ENCODE measurements at places on chromosomes 4 and X.
A peak's percentile ranks its signal among the peaks of the same experiment; 100 is the strongest.

DNA sequence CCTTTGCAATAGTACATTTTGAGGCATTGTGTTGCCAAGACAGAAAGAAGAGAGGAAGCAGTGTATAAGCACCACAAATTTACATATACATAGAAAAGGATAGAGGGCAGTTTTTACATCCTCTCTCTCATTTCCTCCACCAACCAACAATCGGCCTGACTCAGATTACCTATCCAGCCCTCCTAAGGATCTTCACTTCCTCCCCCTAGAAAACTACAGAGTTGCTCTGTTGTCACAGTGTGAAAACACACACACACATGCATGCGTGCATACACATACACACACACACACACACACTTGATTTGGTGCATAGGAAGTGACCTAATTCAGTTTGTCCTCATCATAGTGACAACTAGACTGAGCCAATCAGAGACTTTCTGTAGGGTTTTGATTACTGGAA lies 98.8 kb upstream of the SPRY1 start:
- DNase-seq = no peak

DNA sequence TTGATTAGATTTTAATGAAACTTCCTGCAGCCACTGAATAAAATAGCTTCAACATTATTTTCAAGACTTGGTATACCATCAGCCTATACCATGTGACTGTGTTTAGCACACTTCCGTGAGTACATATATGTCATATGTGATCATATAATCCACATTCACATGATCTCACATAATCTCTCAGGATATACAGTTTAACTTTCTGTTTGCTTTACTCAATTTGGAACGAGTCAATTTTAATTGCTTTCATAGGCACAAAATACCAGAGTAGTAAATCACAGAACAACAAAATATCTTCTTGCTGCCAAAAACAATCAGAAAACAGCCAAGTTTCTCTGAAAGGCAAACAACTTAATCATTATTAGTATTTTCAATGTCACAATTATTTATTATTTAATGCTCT lies 731.1 kb upstream of the DIAPH2 start:
- DNase-seq = no peak

GRCh38 chr4:77958897-77959296 lies 96.3 kb downstream of the MRPL1 start:
- DNase-seq = no peak

- no peak for DNase-seq
Measured at GRCh38 chrX:123450222-123450621, 266.1 kb downstream of the GRIA3 start.

DNA sequence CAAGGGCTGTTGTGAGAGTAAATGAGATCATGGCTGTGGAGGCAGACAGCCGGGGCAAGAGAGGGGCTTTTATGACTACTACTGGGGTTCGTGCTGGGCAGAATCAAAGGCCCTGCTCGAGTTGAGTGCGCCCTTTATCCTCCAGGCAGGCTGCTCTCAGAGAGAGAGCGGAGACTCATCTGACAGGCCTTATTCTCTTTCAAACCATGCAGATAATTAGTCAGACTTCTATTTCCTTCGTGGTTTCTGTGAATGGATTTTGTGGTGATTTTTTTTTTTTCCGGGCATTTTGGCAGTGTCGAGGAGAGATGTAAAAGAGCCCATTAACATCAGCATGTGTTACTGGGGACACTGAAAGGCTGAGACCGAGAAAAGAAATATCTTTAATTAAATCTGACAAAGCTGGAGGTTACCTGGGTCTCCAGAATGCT lies 73.6 kb downstream of the MED28 start:
- DNase-seq = no peak

DNA sequence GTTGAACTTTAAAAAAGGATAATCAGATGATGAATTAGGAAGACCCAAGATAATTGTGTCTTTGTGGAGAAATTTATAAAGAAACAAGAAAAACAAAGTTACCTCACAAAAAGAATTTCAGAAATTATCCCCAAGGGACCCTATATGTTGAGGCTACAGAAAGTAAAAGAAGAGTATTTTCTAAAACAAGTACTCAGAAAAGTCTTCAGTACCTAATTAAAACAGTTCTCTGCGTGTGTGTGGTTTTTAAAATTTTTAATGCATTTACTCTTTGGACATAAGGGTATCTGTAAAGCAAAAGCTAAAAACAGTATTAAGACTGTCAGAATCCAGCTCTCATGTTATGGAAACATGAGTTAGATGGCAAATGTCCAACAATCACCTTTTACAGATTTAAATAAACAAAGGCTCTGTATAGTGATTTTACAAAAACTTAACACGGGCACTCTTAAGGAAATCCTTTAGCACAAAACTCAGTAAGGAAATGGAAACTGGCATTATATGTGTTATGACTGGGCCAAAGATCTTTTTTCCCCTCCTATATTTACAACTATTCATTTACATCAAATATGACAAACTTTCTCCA lies 187.5 kb downstream of the NSUN7 start:
- no peak for DNase-seq

DNA sequence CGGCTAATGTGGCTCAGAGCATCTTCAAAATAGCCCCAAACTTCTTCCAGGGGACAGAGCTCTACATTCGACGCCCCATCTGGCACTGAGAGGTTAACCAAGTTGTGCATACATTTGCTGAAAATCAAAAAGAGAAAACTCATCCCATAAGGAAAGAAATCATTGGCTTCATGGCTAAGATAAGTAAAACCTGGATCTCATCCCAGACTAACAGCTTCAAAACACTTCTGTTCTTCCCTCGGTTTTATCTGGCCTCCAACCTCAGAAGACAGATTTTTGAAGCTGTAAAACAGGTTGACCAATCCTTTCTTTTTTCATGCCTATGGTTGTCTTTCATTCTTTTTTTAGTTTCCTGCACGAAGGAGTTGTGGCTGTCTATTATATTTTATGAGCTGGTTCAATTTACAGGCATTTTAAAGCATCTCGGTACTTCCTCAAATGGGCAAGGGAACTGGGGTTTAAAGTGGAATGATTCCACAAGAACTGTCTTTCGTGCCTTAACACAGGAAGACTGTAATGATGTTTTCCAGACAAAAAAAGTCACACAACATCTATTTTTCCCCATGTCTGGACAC lies 107.6 kb downstream of the DLG3 start:
- no peak for DNase-seq

DNA sequence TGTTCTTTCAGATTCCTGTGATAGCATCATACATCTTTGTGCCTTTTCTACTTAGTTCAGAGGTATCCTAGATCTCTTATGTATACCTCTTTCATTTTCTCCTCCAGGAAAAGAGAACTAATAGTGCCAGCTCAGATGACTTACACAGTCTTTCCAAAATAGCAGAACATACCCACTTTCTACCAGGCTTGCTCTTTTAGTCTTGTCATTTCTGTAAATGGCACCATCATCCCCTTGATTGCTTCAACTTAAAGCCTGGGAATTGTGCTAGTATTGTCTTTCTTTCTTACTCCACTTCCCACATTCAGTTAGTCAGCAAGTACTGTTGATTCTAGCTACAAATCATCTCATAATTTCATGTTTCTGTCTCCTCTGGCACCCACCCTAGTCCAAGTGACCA lies 5.1 kb downstream of the APEX2 start:
- no peak for DNase-seq

GRCh38 chr4:186294160-186294559 lies 28.2 kb downstream of the F11 start:
- no peak for DNase-seq

DNA sequence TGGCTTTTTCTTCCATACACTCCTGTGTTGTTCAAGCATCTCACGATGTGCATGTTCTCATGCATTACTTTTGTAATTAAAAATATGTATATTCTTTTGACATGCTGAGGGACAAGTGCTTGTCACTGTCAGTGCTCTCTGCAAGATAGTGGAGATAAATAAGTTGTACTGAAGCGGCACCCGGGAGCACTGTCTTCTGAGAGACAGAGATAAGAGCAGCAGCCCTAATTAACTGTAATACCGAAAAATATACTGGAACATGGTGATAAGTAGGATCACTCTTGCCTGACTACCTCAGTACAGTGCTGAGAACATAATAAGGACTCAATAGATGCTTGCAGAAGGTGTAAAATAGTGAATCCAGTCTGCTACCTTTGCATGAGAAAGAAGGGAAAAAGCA lies 9.4 kb upstream of the GPR173 start:
- DNase-seq = no peak

DNA sequence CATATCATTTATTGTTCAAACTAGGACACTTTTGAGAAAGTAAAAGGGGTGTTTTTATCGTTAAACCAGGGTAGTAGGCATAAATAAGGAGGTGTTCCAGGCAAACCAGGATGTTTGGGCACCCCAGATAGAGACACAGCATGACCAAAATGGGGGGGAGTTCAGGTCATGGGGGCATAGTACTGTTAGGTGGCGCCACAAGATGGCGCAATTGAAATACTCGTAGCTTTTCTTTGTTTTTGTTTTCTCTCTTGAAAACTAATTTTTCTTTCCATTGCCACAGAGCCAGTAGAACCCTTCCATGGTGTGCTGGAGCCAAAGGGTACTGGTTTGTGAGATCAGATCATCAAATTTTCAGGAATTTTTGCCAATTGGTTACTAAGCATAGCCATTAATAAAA lies 283.4 kb downstream of the BCOR start:
- DNase-seq = no peak

- no peak for DNase-seq
Measured at GRCh38 chr4:56648021-56648823, 32.9 kb downstream of the HOPX start.

GRCh38 chr4:89411539-89412309 lies 104.1 kb upstream of the GPRIN3 start:
- DNase-seq = no peak

DNA sequence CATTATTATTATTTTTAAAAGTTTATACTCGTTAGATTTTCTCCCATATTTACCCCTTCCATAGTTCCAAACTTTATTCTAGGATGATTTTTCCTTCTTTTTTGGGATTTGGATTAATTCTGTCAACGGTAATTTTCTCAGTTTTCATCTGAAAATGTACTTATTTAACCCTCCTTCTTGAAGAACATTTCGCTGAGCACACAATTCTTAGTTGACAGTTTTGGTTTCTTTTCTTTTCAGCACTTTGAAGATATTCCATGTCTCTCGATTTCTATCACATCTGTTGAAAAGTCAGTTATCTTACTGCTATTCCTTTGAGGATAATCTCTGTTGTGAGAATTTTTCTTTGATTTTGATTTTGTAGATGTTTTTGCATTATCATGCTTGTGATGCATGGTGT lies 85.2 kb downstream of the SCLT1 start:
- no peak for DNase-seq

- DNase-seq = no peak
Measured at GRCh38 chr4:122959981-122960610, 37.7 kb upstream of the NUDT6 start.

- DNase-seq = no peak
Measured at GRCh38 chr4:161260819-161261218, 903.0 kb downstream of the FSTL5 start.

DNA sequence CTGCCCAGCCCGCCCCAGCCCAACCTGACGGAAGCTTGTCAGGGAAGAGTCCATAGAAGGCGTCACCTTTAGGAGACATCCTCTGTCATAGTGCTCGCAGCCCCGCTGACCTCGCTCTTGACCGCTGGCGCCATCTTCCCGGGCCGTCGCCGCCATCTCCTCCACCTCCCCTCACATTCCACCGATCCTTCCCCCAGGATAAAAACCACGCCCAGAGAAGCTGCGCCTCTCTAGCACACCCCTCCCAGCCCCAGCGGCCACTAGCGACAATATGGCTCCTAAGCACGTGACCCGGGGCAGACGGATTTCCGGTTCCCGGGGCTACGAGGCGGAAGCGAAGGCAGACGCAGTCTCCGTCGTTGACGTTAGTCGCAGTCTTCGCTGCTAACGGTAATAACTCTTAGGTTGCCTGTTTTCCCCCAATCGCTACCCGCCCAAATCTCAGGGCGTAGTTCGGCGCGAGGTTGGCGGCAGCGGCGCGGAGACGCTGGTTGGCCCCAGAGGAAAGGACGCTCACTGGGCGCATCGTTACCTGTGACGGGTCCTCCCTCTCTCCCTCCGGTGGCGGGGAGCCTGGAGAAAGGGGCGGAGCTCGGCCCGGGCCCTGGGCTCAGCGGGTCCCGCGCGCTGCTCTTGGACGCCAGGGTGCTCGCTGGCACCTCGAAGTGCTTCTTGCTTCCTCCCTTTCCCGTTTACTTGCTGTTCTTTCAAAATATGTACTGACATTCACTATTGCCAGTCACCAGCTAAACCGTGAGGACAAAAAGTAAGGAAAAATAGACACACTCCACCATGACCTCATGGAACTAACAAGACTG lies at the start of the genes RCHY1 and THAP6:
TSS of gene RCHY1 (minus strand) at position 273 of the 818 bp plus-strand sequence. CDS start at position 156, 117 bp downstream.
TSS of gene THAP6 (plus strand) at position 343 of the 818 bp plus-strand sequence. CDS start 980 bp downstream, outside the sequence.
- peak; percentile 95 for DNase-seq

DNA sequence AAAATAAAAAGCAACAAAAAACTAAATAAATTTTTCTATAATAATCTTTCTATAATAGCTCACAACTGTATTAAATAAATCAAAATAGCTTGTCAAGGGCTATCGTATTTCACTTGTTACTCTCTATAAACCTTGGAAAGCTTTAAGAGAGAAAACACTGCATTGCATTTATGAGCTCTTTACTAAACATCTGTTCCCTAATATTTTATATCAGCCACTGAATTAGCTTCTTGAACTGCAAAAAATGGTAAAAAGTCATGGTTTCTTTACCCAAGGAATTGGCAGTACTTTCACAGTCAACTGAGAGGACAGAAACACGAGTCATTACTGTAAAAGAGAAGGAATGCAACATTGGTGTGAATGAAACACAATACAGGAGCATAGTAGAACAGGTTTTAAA lies 671.2 kb downstream of the PCDH18 start:
- no peak for DNase-seq

DNA sequence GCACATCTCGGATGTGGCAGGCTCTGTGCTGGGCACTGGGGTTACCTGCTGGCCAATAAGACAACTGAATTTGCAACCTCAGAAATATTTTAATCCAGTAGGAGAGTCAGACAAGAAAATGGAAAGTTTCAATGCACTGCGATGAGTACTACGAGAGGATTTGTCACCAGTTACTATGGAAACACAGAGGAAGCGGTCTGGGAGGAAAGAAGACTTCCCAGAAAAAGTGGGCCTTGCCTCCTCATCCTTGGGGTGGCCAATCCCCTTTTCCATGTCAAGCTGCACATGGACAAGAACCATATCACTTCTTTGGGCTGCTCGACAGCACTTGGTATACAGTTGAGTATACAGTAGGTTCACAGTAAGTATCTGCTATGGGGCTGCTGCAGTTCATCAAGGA lies 67.6 kb downstream of the FAM184B start:
- DNase-seq = no peak

GRCh38 chr4:155639704-155640523 lies 26.7 kb upstream of the GUCY1A1 start:
- DNase-seq = no peak

GRCh38 chr4:15836362-15836761 lies 58.2 kb downstream of the CD38 start:
- DNase-seq = no peak
